ENCODE measurements at places on chromosomes 2 and 18.

DNA sequence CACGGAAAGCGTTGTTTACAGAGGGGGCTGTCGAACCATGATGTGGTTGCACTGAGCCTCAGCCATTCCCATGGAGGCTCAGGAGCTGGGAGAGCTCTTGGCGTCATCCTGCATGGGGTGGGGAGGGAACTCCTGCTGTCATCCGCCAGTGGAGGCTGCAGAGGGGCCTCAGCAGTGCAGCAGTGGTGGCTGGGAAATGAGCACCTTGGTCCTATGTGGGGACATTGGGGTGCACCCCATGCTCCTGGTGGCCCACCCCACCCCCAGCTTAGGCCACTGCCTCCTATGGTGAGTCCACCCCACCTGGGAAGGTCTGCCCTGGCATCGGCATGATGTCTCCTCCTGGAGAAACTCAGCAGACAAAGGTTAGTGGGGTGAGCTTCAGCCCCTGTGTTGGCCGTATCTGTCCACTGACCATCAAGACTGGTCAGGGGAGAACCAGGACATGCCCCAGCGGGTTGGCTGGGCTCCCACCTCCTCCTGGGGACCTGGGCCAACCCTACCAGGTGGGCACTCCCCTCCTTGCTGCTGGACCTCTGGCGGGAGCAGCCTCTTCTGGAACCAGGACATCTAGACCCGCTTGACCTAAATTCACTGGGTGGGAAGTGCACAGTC, 67.8 kb upstream of the HDAC4 start:
- no peak for DNase-seq

- no peak for DNase-seq
Observed at GRCh38 chr2:134773335-134773734, 54.5 kb upstream of the TMEM163 start.

- no peak for DNase-seq
Observed at GRCh38 chr2:235951493-235951892, 216.7 kb downstream of the GBX2 start.

DNA sequence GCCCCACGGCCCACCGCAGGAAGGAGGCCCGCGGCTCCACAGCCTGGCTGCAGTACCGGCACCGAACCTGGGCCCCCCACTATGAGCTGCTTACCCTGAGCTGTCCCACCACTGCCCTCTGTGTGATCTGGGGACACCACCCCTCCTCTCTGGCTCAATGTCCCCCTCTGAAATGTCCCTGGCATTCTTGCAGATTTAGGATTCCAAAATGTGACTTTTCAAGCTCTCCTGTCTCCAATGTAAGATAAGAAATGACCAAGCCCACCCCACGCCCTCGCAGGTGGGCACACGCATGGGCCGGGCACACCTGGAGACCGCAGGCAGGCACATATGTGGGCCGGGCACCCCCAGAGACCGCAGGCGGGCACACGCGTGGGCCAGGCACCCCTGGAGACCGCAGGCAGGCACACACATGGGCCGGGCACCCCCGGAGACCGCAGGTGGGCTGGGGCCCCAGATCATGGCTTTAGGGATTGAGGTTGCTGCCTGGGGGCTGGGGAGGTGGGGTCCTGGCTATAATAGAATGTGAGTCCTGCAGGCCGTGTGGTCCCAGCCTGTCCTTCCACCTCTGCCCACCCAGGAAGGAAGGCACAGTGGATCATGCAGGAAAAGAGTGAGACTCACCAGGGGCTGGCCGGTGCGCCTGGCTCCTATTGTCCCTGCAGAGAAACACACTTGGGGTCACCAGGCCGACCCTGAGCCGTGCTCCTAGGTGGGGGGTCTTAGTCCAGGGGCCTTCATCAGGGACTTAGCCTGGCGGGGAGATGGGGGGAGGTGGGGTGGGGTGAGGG, 7.2 kb downstream of the PDCD1 start:
- DNase-seq = no peak

- DNase-seq = no peak
Observed at GRCh38 chr2:53752385-53752784, 15.2 kb upstream of the CHAC2 start.

GRCh38 chr18:76491776-76492668, 3.0 kb downstream of the ZNF516 start:
- DNase-seq = no peak

GRCh38 chr2:223635080-223635479, 32.9 kb upstream of the SCG2 start:
- no peak for DNase-seq

DNA sequence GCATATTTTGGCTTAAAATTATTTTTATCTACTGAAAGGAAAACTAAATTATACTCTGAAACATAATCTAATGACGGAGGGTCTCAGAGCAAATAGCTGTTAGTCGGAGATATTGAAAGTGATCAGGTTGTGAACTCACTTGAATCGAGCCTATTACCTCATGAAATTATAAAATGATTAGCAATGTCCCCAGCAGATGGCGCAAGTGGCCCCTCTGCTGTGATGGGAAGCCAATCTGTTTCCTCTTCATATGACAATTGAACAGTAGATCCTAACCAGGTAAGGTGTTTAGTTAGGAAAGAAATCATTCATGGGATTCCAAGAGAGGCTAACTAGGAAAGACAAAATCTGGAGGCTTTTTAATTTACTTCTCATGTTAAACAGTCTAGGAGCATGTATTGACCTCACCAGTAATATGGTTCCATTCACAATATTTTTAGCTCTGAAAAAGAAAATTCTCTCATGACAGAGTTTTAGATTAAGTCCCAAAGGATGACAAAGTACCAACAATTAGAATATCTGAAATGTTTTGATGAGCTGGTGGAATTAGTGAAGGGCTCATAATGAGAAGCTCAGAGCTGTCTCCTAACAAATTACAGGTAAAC, 29.9 kb upstream of the MPPE1 start:
- peak; percentile 38 for DNase-seq

GRCh38 chr2:70931376-70932000, 4.2 kb upstream of the ATP6V1B1 start:
- no peak for DNase-seq

- DNase-seq = no peak
Observed at GRCh38 chr18:7370802-7371201, 139.9 kb downstream of the LRRC30 start.

- no peak for DNase-seq
Observed at GRCh38 chr2:76748581-76749296, 773.4 kb downstream of the LRRTM4 start.

DNA sequence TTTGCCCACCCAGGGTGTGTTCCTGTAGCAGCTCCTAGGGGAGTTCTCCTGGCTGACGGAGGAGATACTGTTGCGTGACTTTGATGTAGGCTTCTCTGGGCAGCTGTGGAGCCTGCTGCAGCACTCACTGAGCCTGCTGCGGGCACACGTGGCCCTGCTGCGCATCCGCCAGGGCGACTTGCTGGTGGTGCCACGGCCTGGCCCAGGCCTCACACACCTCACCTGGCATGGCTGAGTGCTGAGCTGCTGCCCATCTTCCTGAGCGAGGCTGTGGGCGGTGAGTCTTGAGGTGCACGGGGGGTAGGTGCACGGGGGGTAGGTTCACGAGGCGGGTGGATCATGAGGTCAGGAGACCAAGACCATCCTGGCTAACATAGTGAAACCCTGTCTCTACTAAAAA, 191.7 kb downstream of the ANKRD36C start:
- no peak for DNase-seq

DNA sequence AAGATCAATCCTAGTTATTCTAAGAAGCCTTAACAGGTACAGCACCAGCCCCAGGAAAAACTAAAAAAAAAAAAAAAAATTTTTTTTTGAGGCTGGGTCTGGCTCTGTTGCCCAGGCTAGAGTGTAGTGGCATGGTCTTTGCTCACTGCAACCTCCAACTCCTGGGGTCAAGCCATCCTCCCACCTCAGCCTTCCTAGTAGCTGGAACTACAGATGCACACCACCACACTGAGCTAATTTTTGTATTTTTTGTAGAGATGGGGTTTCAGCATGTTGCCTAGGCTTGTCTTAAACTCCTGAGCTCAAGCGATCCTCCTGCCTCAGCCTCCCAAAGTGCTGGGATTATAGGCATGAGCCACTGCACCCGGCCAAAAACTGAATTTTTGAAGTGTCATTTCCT, 10.3 kb upstream of the ALPK2 start:
- no peak for DNase-seq

GRCh38 chr2:215479536-215480240, 43.8 kb upstream of the FN1 start:
- no peak for DNase-seq

DNA sequence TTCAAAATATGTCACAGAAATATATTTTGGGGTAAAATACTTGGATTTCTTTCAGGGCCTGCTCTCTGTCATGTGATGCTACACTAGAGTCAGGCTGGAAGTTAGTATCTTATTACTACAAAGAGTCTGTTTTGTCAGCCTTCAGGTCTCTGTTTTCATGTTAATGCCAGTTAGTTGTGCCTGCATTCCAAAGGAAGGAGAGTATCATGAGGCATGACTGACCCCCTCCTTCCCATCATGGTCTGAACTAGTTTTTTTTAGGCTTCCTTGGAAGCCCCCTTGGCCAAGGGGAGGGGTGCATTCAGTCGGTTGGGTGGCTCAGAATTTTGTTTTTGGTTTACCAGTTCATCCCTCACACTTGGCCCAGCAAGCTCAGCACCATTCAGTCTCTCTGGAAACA, 318.0 kb downstream of the ALK start:
- DNase-seq = no peak

DNA sequence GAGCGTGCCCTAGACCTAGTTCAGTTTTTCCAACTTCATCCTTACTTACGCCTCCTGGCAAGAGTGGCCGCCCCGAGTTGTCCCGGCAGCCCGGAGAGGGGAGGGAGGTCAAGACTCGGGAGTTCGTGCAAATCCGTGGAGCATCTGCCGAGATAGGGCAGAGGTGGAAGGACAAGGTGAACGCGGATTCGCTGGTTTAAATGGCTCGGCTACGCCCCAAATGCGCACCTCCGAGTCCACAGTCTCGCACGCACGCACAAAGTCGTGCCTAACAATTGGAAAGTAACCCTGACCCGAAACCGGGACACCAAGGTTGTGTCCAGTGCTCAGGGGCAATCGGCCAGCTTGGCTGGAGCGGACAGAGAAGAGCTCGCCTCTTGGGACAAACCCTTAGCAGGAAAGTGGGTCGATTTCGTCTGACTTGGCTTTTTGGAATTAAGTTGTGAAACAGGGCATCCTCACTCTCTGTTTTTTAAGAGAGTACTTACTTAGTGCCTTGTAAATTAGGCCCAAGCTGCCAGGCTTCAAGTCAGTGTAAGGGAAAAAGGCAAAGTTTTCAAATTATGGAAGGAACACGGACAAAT, 726 bp upstream of the SS18 start:
- no peak for DNase-seq

- peak; percentile 39 for DNase-seq
Observed at GRCh38 chr18:22345718-22346117, 72.0 kb downstream of the CTAGE1 start.

- DNase-seq = no peak
Observed at GRCh38 chr2:229137066-229137465, 134.0 kb downstream of the PID1 start.

GRCh38 chr2:230296917-230297316, 30.1 kb upstream of the SP140L start:
- DNase-seq = no peak

GRCh38 chr2:230777721-230778120, 65.1 kb downstream of the CAB39 start:
- peak; percentile 52 for DNase-seq

DNA sequence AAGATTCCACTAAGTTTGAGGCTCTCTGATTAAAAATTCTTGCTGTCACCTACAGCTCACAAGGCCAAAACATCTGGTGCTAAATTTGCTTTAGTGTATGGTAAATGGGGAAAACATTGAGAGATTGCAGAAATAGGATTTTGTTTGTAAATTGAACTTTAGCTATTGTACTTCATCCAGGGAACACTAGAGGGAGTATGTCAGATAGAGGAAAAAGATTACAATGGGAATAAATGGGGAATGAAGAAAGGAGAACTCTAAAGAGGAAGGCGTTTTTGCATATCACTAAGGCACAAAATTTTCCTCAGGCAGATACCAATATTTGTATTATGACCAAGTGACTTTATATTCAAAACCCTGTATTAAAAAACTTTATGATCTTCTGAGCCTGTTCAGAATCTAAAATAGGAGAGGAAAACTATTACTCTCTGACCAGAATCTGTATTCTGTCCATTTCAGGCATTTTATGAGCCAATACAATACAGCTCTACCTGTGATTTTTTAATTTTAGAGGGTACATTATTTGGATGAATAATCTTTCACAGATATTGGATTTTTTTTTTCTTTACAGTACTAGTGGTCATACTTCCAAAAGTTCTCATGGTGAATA, 52.3 kb upstream of the ITGB6 start:
- DNase-seq = peak; percentile 59
